Effector CD4-positive, alpha-beta T cell (primary cell): ENCODE measurements at places on chromosomes 2 and 18.

- DNase-seq = no peak
These were observed 3.1 kb upstream of the HTR2B start for GRCh38 chr2:231127936-231128335.

GRCh38 chr2:55839182-55839819 lies 84.3 kb downstream of the EFEMP1 start:
- DNase-seq = no peak

DNA sequence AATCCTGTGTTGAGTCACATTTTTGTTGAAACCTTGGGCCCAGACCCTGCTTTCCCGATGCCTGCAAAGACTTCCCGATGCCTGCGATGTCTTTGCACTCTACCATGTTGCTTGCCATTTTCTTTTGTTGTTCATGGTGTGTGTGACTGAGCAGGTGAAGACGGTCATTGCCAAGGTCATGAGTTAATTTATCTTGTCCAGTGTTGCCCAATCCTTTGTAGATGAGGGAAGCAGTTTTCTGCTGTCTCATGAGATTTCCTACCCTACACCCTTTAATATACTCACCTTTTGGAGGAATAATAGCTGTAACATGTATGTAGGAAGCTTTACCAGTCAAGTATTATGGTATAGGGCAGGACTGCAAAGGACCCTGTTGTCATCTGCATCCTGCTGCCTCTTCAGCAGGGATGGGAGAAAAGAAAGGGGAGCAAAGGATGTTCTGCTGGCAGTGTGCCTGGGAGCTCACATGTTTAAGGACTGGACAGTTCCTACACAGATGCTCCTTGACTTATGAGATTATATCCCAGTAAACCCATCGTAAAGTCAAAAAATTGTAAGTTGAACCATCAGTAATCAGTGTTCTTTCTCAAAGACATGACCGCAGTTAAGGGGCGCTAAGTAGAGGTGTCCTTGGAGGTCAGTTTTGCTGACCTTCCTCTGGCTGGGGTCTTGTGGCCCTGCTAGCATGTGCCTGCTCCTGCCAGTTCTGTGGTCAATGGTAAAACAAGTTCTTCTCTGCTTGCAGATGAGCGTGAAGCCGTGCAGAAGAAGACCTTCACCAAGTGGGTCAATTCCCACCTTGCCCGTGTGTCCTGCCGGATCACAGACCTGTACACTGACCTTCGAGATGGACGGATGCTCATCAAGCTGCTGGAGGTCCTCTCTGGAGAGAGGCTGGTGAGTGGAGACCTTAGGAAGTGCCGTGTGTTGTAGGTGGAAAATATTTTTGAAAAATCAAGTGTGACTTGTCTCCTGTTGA lies 124.8 kb upstream of the EML6 start:
- no peak for DNase-seq

- no peak for DNase-seq
These were observed 167.0 kb upstream of the CREB1 start for GRCh38 chr2:207362716-207363115.

DNA sequence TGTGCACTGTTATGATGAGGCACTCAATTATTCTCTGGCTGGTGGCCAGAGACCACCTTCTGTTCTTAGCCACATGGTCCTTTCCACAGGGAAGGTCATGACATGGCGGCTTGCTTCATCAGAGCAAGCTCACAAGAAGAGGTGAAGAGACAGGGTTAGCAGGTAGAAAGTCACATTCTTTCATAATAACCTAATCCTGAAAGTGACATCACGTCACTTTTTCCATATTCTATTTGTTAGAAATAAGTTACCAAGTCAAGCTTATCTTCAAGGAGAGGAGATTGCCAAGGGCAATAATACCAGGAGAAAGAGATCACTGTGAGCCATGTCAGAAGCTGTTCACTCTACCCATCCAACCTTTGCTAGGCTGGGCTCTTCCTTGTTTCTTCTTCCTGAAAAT lies 139.4 kb downstream of the OSR1 start:
- DNase-seq = no peak

DNA sequence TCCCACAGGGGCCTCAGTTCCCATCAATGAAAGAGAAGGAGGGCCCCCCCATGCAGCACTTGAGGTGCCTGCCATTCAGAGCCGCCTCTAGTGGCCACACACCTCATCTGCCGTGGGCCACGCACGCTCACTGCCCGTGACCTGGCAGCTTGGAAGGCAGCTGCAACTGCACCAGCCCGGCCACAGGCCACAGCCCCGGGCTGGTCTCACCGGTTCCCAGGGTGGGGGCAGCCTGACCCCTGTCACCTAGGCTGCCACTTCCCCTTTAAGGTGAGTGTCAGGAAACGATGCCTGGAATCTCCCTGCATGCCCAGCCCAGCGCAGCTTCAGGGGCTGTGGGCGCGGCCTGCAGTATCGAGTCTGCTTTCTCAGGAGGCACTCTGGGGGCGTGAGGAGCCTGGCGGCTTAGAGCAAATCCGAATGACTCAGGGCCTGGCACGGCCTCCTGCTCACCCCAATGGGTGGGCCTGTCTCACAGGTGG lies 2.6 kb downstream of the MAB21L4 start:
- DNase-seq = no peak
